ENCODE measurements at places on chromosomes 12 and 14. TPM values are rescaled to one million over a fixed set of nuclear protein-coding genes. Genes with fewer than 3 reads are reported as not detected.

The KERA gene
- not detected for polyA plus RNA-seq

The IGFBP6 gene
- 182 TPM for polyA plus RNA-seq

The TRIM9 gene
- 0.02 TPM for polyA plus RNA-seq

DNA sequence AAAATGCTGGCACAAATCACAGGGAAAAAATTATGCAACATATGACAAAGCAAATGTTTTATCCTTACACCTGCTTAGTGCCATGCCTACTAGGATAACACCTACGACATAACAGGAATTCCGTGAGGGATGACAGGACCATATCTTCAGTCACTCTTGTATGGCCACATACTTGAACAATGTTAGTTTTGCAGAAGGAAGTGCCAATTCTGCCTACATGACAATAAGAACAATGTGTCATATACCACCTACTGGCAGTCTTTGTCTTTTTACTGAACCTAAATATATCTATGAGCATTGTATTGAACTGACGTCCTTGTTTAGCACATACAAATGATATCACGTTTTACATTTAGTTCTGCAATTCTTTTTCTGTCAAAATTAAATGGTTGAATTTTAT, 234.0 kb downstream of the ADAMTS20 start:
- no peak for DNase-seq

DNA sequence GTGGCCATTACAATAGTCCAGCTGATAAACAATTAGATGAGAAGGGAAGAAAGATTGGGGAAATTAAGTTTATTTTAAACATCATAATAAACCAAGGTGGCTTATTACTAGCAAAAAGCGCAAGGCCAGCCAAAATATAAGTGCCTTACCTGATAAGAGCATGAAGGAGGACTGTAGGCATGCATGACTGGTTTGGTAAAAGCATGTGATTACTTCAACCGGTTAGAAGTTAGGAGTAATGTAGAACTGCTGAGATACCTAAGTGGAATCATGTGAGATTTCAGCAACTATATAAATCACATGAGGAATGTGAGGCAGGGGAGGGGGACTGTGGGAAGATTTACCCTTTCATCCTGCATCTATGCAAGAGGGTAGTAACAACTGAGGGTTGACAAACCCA, 59.7 kb upstream of the CCDC196 start:
- DNase-seq: no peak

- no peak for DNase-seq
Measured at GRCh38 chr12:84874825-84875139, 37.8 kb downstream of the SLC6A15 start.

DNA sequence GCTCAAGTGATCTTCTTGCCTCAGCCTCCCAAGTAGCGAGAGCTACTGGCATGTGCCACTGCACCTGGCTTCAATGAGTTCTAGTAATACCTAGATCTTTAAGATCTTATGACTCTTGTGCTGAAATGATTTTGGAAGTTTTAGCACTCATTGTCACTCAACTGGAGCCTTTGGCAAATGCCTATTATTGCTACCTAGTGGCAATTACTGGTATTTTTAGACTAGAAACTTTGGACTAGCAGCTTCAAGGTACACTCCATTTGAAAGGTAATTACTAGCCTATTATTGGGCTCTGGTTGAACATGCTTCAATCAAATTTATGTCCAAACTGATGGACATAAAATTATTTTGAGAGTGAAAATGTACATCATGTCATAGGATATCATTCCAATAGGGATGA, 80.7 kb upstream of the MUCL1 start:
- no peak for DNase-seq

GRCh38 chr12:43835656-43836474, at the start of gene TMEM117:
Gene TMEM117 (plus strand): TSS chr12:43836081.
- DNase-seq: no peak

Data from AG04450 (cell line).